ENCODE measurements at places on chromosomes 7 and 10.

DNA sequence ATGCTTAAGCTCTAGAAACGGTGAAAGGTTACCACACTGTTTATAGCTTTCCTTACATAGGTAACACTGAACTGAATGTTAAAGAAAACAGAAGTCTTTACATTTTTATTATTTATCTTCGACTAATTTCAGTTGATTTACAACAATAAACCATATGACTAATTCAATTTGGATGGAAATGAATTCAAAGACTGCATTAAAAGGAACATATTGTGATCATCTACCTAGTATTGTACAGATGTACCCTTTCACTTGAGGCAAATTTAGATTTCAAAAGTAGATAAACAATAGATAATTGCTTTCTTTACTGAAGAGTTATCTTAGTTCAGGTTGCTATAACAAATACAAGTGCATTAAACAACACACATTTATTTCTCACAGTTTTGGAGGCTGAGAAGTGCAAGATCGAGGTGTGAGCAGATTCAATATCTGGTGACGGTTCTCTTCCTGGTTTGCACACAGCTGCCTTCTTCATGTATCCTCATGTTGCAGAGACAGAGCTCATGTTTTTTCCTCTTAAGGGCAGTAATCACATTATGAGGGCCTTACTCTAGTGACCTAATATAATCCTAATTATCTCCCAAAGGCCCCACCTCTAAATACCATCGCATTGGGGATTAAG lies 15.0 kb upstream of the ARMC3 start:
- peak; percentile 53 for DNase-seq

- no peak for DNase-seq
Measured at GRCh38 chr10:125095776-125096175, 64.6 kb downstream of the CTBP2 start.

DNA sequence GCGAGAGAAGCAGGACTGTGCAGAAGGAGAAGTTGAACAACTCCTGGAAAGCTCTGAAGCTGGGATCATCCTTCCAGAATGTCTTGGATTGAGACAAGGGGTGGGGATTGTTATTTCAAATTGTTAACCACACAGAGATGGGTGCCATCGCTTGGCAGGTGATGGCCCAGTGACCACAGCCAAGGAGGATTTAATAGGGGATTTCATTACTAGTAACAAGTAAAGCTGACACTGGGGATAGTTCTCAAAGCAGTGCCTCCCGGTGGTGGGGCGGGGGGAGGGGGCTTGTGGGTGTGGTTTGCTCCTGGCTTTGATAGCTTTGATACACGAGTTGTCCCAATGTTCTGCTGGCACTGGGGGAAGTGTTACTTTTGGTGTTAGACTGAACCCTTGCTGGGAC lies 59.2 kb downstream of the ZNF503 start:
- DNase-seq = no peak

DNA sequence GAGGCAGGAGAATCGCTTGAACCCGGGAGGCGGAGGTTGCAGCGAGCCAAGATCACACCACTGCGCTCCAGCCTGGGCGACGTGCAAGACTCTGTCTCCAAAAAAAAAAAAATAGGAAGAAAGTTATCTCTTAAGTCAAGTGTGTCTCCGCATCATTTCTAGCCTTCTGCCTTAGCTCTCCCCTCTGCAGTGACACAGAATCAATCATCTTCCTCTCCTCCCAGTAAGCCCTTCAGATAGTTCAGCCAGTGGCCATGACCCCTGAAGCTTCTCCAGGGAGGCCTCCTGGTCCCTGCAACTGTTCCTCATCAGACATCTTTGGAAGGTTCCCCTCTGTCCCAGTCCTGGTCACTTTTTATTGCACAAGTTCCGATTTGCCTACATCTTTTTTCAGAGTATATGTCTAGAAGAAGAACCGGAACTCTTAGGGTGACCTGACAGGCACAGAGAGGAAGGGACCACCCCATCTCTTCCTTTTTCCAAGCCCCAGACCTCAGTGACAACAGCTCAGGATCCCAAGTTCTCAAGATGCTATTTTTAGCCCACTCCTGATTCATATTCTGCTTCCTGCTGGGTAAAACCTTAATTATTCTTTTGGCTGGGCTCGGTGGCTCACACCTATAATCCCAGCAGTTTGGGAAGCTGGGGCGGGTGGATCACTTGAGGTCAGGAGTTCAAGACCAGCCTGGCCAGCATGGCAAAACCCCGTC lies 6.6 kb upstream of the RHBDD2 start:
- no peak for DNase-seq

DNA sequence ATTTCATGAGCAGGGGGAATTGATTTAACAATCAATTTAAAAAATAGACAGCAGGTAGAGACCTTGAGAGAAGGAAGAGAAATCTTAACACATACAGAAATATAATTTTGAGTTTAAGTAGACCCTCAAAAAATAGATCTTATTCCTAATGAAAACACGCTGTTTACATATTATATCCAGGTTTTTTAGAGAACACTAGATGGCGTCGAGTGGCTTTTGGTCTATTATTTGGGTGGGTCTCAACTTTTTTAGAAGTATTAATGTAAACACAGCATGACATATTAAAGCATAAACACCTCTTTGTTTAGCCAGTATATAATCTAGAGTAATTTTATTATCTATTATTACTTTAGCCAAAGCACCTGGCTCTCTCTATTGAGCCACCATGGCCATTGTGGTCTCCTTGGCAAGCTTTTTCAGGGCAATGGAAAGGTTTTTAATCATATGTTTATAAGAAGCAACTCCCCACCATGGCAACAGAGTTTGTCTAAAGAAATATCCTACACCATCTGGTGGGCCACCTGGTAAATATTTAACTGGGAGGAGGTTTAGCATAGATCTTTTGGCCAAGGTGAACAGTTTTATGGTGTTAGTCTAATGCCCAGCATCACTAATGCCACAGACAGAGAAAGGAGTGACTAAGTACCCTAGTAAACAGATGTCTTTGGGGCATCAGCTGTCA lies 59.7 kb upstream of the PRSS1 start:
- DNase-seq = peak; percentile 88

- DNase-seq = no peak
Measured at GRCh38 chr7:159022238-159022993, 122.3 kb downstream of the VIPR2 start.

DNA sequence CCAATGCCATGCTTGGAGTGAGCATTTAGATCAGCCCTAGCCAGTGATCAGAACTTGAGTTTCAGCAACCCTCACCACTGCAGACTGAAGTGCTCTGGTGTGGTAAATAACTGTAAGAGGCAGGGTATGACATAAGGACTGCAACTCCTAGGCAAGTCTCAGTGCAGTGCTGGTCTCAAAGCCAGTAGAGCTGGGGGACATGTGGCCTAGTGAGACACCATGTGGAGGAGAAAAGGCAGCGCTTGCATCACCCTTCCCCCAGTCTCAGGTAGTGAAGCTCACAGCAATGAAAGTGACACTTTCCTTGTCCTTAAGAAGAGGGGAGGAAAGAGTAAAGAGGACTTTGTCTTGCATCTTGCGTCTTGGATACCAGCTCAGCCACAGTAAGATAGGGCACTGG lies 386.8 kb upstream of the POT1 start:
- no peak for DNase-seq

Measured in NCI-H1105 treated with DMSO at 0.1 percent for 48 hours (cell line).